ENCODE measurements at places on chromosomes 6 and 20.

- DNase-seq, result no peak
These were observed 603.9 kb downstream of the HDGFL1 start for GRCh38 chr6:23173234-23173633.

GRCh38 chr6:135086414-135086764 is 31.8 kb upstream of the HBS1L start:
- DNase-seq, result no peak

DNA sequence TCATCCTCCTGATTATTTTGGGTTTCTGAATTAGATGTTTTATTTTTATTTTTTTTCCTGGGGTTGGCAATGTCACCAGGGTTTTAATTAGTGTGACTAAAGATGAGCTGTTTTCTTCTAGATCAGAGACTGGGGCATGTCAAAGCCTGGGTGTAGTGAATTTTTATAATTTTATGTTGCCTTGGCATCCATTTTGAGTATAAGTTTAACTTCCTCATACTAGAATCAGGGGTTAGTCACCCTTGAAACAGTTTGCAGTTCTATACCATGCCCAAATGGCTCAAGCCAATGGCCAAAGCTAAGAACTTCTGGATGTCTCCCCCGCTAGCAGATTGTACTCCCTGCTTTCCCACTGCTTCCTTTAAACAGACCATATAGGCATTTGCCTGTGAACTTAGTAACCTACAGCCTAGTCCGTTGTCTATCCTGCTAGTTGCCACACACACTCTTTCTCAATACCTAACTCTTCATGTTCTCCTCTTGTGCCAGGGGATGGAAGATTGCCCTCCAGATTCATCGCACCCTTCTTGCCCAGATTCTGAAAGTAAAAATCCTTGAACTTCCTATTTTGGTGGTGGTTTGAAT is 54.5 kb downstream of the KIAA0408 start:
- no peak for DNase-seq

DNA sequence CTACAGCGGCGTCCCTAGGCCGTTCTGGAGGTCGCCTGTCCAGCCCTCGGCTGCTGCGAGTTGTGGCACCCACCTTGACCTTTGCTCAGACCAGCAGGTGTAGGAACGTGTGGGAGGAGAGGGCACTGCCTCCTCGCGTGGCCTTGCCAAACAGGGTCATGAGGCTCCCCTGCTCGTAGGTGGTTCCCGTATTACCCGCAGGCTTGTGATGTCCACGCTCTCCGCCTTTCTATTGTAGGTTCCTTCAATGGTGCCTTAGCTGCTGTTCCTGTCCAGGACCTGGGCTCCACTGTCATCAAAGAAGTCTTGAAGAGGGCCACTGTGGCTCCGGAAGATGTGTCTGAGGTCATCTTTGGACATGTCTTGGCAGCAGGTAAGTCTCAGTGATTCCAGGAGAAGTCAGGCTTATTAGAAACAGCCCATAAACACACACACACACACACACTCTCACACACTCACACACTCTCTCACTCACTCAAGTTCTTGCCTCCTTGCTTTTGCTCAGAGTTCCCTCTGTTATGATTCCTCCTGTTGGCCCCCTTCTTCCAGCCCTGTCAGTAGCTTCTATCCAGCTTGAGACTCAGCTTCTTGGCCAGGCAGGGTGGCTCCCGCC is 942 bp downstream of the ACAT2 start:
- no peak for DNase-seq

- peak; percentile 85 for DNase-seq
These were observed 14.3 kb upstream of the FOXP4 start for GRCh38 chr6:41531591-41532582.

GRCh38 chr20:32819992-32820697 is 391 bp downstream of the MAPRE1 start:
- DNase-seq, result peak; percentile 83

GRCh38 chr6:106199998-106200397 is 113.9 kb downstream of the PRDM1 start:
- DNase-seq, result peak; percentile 71

GRCh38 chr6:168559574-168560098 is 118.7 kb downstream of the SMOC2 start:
- DNase-seq, result no peak

- DNase-seq, result peak; percentile 88
These were observed 3.1 kb downstream of the STK38 start for GRCh38 chr6:36544228-36544627.

GRCh38 chr6:125533710-125534397 is 215.6 kb upstream of the HEY2 start:
- DNase-seq, result no peak

DNA sequence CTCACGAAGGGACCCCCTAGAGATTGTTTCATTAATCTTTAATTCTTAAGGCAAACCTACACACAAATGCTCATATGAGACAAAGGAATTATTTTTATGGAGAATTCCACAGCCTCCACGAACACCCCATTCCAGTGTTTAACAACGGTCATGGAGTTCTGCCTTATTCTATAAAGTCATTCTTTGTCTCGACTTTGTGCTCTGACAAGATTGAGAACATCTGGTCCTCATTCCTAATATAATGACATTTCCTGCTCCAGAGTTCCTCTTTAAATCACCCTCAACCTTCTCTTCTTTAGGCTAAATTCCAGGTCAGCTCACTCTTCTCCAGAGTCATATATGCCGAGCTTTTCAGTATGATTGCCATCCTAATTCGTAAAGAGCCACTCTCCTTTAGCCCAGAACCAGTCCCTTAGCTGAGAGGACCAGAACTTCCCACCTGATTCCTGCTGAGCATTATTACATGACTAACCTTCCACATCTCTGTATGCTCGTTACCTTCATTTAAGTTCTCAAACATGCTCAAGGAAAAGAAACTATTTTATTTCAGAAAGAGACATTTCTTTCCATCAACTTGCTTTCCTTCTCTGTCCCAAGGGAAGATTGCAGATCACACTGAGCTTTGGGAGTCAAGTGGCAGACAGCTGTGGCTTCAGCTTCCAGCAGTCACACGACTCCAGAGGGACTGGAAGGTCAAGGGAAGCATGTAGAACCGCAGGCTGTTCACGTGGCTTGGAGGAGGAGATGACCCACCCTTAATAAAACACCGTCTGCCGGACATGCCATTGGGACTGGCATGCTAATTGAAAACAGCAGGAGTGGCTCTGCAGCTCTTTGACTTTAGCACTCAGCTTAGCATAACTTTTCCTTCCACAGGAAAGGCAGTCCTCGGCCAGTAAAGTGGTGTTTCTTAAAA is 467.1 kb upstream of the HSF2 start:
- peak; percentile 88 for DNase-seq

DNA sequence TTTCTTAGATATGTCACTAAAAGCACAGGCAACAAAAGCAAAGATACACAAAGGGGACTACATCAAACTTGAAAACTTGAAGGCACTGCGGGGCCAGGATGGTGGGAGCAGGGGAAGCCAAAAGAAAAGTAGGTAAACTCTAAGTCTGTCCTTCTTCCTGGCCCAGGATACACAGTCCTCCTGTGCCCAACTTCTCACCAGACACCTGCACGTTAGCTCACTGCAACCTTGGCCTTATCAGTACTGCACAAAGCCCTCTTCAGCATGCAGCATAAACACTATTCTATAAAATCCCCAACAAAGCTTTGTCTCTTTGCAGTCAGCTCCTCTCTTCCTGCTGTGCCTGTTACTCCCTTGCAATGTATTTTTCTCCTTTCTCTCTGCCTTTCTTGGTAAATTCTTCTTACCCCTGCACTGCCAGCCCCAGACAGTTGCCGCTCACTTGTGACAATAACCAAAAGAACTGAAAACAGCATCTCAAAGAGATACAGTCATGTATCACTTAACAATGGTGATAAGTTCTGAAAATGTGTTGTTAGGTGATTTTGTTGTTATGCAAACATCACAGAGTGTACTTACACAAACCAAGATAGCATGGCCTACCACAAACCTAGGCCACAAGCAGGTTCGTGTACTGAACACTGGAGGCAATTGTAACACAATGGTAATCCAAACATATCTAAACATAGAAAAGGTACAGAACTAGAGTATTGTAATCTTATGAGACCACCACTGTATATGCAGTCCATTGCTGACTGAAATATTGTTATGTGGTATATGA is 51.2 kb downstream of the NINL start:
- DNase-seq, result no peak

- DNase-seq, result no peak
These were observed 98.5 kb downstream of the ARMC2 start for GRCh38 chr6:108946695-108947094.

GRCh38 chr6:97094376-97094775 is 169.8 kb downstream of the KLHL32 start:
- no peak for DNase-seq

DNA sequence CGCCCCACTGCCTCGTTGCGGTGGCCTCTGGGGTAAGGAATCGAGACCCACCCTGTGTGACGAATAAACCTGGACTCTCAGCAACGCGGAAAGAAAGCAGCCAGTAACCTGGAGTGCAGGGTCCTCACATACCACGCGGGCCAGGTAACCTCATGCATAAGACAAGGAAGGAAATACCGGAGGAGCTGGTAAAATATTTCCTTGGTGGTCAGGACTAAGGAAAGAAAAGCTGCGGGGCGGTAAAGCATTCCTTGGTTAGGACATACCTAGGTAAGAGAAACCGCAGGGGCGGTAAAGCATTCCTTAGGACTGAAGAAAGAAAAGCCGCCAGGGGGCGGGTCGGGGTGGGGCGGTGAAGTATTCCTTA is 80.7 kb downstream of the SYTL3 start:
- no peak for DNase-seq

GRCh38 chr6:138477913-138478539 is 21.3 kb downstream of the NHSL1 start:
- DNase-seq, result no peak

- peak; percentile 41 for DNase-seq
These were observed 69.1 kb downstream of the SLC35F1 start for GRCh38 chr6:117976030-117976651.

DNA sequence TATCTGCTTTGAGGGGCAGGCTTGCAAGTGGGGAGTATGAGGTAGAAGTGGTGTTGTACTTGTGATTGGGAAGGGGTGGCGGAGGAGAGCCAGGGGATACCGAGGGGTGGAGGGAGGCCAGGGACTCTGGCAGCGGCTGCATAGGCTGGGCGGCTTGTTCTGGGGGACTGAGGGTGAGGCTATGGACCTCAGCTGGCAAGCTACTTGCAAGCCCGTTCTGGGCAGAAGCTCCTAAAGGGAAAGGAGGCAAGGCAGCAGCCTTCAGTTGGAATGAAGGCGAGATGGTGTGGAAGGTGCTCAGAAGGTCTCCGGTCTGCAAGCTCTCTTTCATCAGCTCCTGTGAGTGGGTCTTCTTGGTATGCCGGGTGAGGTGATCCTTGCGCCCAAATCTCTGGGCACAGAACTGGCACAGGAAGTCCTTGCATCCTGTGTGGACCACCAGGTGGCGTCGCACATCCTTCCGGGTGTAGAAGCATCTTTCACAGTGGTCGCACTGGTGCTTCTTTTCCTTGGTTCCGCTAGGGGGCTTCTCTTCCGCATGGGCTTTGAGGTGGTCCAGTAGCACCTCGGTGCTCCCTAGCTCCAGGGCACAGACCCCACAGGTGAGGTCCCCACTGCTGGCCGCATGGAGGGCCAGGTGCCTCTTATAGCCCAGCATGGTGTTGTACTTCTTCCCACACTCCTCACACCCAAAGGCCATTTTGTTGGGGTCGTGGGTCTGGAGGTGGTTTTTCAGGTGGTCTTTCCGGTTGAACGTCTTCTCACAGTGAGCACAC is 66.0 kb downstream of the PLAGL1 start:
- peak; percentile 71 for DNase-seq

- DNase-seq, result no peak
These were observed 5.5 kb upstream of the TMEM170B start for GRCh38 chr6:11532097-11532496.

- DNase-seq, result no peak
These were observed 290.6 kb downstream of the BMP7 start for GRCh38 chr20:56975838-56976237.

GRCh38 chr6:7488494-7488893 is 53.0 kb upstream of the DSP start:
- DNase-seq, result no peak

- DNase-seq, result no peak
These were observed 5.6 kb upstream of the TBPL1 start for GRCh38 chr6:133947302-133947900.

DNA sequence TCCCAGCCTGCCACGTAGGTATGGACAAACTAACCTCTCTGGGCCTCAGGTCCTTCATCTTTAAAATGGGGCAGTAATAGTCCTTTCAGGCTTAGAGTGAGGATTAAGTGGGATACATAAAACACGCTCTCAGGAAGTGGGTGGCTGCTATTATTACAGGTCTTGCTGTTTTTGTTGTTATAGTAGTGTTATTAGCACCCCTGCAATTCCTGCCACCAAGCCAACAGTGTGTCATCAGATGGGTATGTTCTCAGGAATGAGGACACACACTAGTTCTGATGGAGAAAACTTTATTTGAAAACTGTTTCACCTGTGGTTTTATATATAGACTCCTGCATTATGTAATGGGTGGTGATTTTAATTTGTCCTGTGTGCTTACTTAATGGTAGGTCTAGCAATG is 131.7 kb downstream of the LRRC1 start:
- peak; percentile 45 for DNase-seq

- no peak for DNase-seq
These were observed 58.0 kb upstream of the MYL9 start for GRCh38 chr20:36483209-36483918.

DNA sequence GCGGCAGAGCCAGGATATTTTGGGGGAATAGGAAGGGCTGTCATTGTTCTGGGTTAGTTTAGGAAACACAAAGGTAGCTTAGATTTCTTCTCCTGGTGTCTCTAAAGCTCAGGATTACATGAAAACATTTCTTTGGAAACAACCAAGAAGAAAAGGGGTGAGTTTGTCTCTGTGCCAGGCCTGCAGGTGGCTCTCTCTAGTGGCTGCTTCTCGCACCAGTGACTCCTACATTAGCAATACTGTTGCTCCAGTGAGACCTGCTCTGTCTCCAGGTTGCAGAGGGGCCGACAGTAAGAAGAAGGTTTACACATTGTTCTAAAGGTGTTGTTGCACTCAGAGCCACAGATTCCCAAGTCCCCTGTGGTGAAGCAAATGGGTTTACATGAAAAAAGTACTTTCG is 104.6 kb upstream of the GLP1R start:
- DNase-seq, result no peak
